Stimulated activated CD4-positive, alpha-beta T cell treated with anti-CD3 and anti-CD28 coated beads, Interleukin-1b, Interleukin-23, amount 100 ng/mL, for 4 hours (primary cell): ENCODE measurements at places on chromosomes 1 and 21.

DNA sequence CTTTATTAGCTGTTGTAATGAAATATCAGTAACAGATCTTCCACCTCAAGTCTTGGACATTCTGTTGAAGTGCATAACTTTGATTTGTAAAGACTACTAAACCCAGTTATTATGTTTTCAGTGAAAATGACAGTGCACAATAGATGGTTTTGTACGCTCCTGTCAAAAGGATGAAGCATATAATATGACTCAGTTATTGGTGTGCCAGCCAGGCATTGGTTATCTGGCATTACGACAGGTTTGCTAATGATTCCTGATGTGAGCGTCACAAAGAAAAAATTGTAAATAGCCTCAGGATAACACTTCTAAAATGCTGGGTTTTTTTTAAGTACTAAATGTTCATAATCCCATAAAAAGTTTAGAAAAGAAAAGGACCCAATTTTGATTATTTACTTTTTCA lies 147.9 kb downstream of the MAGI3 start:
- DNase-seq: no peak

DNA sequence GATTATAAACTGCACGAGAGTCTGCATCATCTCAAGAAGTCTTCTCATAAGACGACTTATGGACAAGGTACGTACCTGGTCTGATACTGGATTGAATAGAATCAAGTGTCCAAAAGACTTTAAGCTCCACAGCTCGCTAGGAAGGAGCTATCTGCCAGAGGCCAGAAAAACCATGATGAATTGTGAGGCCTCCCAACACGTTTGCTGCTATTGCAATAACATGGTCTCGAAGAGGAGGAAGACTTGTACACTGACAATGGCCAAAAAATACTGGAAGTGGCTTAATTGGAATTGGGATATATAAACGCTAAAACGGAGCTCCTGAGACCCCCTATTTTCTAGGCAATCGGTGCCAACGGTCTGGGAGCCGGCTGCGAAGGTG lies 534 bp downstream of the DNAJC28 start:
- DNase-seq: no peak

DNA sequence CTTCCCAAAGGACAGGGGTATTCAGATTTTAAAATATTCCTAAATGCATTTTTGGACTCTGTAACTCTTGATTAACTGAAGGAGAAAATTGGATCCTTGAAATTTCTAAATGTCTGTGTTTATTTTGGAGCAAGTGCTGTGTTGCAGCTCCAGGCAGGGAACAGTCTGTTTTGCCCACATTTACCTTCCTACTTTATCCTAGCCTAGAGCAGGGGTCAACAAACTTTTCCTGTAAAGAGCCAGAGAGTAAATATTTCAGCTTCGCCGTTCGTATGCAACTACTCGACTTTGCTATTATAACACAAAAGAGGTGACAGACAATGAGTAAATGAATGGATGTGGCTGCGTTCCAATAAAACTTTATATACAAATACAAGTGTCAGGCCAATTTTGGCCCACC lies 402.2 kb downstream of the GPATCH2 start:
- DNase-seq: no peak

GRCh38 chr1:15330028-15330427 lies 79.7 kb upstream of the EFHD2 start:
- no peak for DNase-seq

GRCh38 chr21:41585199-41585994 lies 77.4 kb upstream of the TMPRSS2 start:
- no peak for DNase-seq

DNA sequence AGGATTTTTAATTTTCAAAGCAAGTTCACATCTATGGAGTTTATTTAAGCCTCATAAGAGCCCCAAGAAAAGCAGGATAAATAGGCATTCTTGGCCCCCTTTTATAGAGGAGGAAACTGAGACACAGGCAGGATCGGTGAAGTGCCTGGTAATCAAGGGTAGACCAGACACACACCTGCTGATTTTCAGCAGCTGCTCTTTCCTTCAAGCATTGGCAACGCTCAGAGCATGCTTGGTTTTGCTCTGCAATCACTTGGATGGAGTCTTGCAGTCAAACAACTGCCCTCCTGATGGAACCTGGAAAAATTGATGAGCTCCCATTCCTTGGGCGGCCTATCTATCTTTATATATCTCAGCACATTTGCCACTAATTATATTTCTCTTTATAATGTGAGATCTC lies 478.9 kb upstream of the CAMK1G start:
- no peak for DNase-seq

DNA sequence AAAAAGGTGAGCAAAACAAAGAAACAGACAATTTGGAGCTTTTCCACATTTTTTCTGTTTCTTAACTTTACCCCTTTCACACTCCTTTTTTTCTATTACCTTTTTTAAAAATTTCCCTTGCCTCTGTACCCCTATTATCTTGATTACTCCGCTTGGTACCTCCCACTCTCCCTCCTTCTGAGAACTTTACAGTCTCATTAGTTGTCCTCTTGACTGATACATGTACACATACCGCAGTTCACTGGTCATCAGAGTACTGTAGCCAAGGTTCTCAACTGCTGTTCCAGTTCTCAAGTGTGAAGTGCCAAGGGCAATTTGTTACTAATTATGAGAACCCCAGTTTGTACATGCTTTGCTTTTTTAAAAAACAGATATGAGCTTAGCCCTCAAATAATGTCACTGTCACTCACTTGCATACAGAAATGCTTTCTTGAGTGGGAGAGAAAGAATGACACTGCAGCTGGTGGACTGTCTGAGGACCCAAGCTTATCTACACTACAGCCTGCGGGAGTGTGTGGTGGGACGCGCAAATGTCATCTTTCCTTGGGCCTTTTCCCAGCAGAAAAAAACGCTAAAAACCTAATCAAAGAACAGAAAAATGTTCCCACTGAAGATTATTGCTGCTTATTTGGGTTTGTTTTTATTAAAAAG lies 160.8 kb downstream of the DISP1 start:
- DNase-seq: no peak

GRCh38 chr1:113675302-113675701 lies 84.0 kb downstream of the PHTF1 start:
- DNase-seq: no peak

- no peak for DNase-seq
Observed at GRCh38 chr1:246681900-246682895, 42.0 kb upstream of the SCCPDH start.

- DNase-seq: no peak
Observed at GRCh38 chr1:215044151-215044550, 38.4 kb upstream of the KCNK2 start.

DNA sequence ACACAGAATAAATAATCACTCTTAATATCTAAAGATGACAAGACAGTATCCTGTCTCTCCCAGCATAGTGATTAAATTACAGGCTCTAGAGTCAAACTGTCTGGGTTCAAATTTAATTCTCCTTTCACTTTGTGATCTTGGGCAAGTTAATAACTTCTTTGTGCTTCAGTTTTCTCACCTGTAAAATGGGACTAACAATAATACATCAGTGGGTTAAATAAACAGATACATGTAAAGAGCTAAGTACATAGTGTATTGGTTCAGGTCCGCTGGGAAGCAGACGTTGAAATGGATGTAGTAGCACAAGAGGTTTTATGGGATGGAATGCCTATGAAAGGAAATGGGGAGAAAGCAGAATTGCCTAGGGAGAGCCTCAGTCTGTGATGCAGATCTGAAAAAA lies 10.7 kb downstream of the ZFYVE9 start:
- DNase-seq: no peak

DNA sequence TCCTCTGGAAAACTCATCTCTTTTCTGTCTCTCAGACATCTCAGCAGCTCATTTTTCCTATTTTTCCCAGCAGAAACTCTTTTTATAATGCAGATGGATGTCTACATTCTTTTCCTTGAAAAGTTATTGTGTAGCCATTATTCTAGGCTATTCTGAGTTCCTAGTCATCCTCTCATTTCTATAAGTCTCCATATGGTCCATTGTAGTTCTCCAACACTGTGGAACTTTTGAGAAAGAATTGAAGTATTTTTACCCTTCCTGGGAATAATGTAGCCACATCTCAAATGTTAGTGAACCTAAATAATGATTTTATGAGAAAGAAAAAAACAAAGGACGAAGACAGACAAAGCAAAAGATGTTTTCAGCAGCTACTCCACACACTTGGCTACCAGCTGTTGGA lies 26.4 kb upstream of the GPR25 start:
- DNase-seq: no peak
